Calu3 (cell line): ENCODE measurements at places on chromosomes 3 and 15.

GRCh38 chr15:44542596-44542995 lies 5.6 kb downstream of the EIF3J start:
- no peak for DNase-seq

- DNase-seq, result peak; percentile 83
Observed at GRCh38 chr3:149808209-149808829, 4.7 kb upstream of the RNF13 start.

DNA sequence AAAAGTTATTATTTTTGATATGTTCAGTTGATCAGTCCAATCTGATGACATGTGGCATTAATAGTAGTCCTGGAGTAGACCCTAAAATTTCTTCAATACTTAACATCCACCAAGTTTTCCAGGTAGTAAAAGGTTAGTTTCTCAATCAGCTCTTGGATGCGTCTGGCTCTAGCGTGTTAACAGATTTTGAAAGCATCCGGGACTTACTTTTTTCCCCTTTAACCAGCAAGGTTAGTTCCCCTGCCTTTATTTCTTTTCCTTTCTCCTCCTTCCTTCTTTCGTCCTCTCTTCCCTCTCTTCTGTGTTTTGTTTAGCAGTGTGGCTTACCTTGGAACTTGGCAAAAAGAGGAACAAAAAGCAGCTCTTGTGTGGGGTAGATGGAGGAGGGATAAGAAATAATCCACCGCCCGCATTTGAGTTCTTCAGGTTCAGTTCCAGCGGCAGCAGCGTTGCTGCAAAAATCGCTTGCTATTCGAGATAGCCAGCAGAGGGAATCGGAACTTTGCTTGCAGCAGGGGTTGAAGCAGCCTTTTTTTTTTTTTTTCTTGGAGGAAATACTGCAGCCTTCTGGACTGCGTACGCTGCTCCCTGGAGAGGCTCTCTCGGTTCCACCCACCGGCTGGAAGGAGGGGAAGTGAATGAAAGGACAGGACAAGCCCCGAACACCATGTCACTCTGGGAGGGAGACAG lies at the start of gene RBMS3:
Gene RBMS3, plus strand, starts transcription at position 668 of the 690 bp plus-strand sequence.
- DNase-seq, result peak; percentile 66

GRCh38 chr3:2246873-2247648 lies 148.4 kb downstream of the CNTN4 start:
- DNase-seq, result no peak

DNA sequence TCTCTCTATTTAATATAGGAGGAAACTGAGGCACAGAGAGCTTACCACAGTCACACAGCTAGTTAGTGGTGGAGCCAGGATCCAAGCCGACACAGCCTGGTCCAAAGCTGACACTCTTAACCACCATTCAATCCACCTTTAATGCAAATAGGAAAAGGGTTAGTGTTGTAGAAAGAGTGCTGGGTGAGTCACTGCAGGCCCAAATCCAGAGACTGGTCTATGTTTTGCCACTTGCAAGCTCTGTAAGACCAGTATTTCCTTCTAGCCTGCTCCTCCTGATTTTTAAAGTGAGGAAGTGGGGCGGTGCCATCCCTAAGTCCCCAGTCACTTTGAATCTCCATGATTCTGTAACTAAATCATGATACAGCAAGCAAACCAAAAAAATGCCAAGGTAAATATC lies 111.0 kb downstream of the MECOM start:
- no peak for DNase-seq

DNA sequence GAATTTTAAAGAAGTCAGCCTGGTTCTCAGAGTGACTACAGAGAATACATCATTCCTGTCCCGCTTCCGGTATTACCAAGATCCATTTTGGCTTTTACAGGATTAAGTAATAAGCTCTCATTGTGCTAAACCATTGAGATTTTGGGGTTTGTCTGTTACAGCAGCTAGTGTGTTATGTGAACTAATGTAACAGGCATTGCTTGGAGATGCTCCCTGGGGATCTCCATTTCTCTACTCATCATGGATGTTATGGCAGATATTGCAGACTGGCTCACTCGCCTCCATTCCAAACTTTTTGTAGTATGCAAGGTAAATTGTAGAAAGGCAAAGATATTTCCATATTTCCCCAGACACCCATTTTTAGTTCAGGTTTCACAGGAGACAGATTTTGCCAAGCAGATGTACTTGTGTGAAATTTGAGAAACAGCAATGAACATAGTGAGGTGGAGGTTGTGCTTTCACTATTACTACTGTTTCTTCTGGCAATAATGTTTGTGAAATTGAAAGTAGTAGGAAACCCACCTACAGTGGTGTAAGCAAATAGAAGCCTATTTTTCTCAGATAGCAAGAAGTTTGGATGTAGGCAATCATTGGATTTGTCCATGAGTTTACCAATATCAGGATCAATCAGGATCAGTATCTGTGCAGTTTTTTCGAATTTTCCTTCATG lies 177.1 kb upstream of the GALNT15 start:
- DNase-seq, result no peak

DNA sequence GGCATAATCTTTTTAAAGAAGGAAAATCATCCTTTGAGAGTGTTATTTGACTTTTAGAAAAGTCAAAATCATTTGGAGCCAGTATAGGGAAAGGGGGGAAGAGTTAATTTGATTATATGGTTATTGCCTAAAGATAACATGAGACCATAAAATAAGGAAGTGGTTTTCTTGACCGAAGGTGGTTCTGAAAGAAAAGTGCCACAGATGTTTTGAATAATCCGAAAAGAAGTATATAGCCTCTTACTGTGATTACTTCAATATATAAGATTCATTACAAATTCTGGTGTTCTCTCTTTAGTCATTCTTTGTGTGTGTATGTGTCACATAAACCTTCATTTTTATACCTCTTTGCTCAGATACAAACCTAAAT lies 1.1 kb downstream of the DNAJB11 start:
- no peak for DNase-seq
